Peyer's patch (tissue), 4 donors: ENCODE measurements at places on chromosomes 2 and 18. TPM values are rescaled to one million over a fixed set of nuclear protein-coding genes. Genes with fewer than 3 reads are reported as not detected.

DNA sequence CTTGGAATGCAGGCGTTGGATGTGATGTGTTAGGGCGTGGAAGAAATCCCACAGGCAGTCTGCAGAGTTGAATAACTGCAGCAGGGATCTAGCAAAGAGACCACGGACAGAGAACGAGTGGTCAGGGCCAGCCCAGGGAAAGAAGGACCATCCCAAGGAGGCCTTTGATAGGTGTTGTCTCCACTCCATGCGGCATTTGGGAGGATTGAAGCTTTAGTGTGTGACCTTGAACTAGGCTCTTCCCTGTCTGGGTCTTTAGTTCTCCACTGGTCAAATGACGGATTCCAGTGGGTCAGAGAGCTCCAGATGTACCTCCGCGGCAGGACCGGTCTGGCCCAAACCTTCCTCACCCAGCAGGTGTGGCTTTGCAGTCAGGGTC, 18.4 kb downstream of the GREB1 start:
- no peak for DNase-seq

The SERPINB10 gene
- not detected for total RNA-seq

DNA sequence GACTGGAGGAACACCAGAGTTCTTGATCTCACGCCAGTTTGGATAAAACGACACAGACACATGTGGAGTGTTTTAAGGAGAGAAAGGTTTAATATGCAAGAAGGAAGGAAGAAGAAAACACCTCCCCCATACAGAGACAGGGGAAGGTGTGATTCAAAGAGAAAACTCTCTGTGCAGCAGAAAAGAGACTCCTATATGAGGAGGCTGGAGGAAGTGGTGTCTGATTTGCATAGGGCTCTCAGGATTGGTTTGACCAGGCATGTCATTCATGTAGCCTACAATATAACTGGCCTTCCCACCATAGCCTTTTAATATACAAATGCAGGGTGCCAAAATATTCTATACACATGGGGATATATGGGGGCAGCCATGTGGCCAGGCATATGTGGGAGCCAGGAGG, 1386.5 kb downstream of the RPIA start:
- no peak for DNase-seq

GRCh38 chr2:99833586-99834201, 308.7 kb downstream of the AFF3 start:
- no peak for DNase-seq

GRCh38 chr2:62321380-62322289, 125.7 kb downstream of the B3GNT2 start:
- no peak for DNase-seq

DNA sequence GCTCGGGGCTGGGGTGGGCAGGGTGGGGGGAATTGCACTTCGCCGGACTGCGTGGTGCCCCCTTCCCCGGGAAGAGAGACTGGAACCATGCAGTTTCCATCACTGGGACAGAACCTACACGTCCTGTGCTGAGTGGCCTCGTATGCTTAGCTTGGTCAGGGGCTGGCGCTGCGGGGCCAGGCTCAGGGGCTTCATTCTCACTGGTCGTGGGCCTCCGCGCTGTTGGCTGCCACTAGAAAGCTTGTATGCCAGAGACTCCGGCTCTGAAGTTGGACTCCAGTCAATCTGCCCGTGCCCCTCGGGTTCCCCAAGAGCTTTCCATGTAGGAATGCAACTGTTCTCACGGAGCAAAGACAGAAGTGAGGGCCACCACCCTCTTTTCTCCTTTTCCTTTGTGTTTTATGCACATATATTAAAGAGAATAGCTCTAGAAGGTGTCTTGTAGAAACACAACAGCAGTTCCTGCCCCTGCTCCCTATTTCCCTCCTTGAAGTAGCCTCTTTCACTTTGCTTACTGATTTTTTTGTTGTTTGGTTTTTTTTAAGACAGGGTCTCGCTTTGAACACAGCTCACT, 64.0 kb upstream of the YWHAQ start:
- DNase-seq: no peak

GRCh38 chr2:128261245-128262128, 57.2 kb downstream of the HS6ST1 start:
- DNase-seq: no peak

GRCh38 chr2:56749152-56749752, 565.5 kb downstream of the CCDC85A start:
- DNase-seq: no peak

GRCh38 chr2:193103064-193103463, 908.3 kb upstream of the TMEFF2 start:
- DNase-seq: no peak

DNA sequence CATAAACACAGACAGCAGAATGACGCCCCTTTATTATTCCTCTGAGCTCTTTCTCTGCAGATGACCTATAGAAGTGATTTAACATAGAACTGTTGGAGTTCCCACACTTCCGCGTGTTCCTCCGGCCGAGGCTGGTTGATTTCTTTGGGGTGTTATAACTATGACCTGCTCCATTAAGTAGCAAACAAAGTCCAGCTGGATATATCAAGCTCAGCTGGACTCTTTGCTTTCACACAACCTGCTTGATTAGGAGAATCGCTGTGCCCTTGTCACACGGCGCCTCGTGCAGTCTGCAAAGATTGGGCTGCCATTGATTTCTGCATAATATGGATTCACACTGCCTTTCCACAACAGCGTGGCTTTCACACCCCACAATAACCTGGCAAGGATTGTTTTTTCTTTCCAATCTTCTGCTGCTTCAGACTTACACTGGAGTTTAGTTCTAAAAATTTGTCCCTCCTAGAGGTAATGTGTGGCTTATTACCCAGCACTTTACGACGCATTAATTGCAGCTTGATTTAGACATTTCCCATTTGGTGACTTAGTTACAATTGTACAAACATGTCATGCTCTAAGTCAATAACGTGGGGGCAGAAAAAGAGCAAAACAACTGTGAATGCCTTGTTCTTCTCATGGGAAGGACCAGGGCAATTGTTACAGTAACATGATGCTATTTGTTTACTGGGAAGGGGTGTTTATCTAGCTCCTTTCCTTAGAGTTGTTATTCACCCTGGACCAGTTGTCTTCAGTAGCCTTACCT, 485.7 kb downstream of the TXNL1 start:
- no peak for DNase-seq

DNA sequence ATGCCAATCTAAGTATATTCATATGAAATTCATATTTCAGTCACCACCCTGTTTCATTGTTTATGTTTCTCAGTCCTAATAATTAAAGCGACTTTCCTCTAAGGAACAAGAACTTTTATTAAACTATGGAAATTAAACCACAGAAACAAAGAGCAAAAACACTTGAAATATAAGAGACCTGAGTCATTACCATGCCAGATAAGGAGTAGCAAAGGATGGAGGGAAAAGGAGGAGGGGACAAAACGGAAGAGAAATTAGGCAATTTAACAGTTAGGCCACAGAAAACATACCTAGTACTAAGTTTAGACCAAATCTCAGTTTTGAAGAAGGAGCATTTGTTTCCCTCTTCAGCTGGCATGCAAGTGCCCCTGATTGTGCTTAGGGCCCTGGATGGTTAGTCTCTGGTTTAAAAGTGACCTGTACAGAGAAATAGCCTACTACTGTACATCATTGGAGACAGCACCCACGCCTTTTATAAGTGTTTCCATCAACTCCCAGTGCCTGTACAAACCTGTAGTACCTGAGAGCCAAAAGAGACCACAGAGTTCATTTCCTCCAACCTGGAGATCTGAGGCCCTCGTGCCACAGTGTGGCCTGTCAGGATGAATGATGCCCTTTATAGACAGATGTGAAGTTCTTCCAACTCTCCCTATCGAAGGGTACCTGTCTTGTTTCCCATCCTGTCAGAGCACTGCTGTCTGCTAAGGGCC, 74.5 kb downstream of the SPATS2L start:
- no peak for DNase-seq

GRCh38 chr2:235270956-235271355, 222.9 kb upstream of the AGAP1 start:
- DNase-seq: no peak

The CNTNAP5 gene
- total RNA-seq: not detected

- DNase-seq: no peak
Measured at GRCh38 chr2:153227981-153228380, 250.6 kb downstream of the RPRM start.

The QPCT gene
- total RNA-seq: not detected

The POTEJ gene
- not detected for total RNA-seq

- peak; percentile 75 for DNase-seq
Measured at GRCh38 chr2:98280376-98281102, 65.7 kb upstream of the CNGA3 start.

The RAMP1 gene
- 87.4 TPM for total RNA-seq

- DNase-seq: no peak
Measured at GRCh38 chr18:37138456-37138855, 309.5 kb downstream of the KIAA1328 start.

- no peak for DNase-seq
Measured at GRCh38 chr2:106138543-106139237, 55.4 kb downstream of the UXS1 start.

DNA sequence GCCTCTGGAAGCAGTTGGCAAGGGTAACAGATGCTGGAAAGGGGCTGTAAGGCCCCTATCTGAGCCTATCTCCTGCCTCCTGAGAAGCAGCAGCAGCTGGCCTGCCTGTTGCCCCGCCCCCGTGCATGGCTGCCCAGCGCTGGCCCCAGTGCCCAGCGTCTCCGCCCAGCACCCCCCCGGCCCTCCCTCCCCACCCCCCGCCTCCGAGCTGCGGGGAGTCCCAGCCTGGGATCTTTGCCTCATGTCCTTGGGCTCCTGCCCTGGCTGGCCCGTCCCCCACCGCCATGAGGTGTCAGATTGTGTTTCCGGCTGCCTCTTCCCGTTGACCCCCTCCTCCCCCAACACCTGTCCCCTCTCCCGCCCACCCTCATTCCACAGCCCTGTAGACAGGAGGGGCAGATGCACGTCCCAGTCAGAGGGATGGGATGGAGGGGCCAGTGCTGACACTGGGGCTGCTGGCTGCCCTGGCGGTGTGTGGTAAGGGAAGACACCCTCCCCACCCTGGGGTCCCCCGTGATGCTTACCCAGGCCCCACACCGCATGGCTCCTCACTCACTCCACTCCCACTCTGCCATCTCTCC, at the start of gene CHRND:
Gene CHRND (plus strand): TSS at position 370 of the 581 bp plus-strand sequence. CDS start 56 bp downstream, at position 426.
- no peak for DNase-seq
